ENCODE measurements at places on chromosomes 6 and 20. TPM values are rescaled to one million over a fixed set of nuclear protein-coding genes. Genes with fewer than 3 reads are reported as not detected.

FKBP1C gene
- total RNA-seq, result 1.4 TPM

CAPN11 gene
- total RNA-seq, result not detected

ZNF217 gene
- 50.0 TPM for total RNA-seq

TXLNB gene
- total RNA-seq, result 0.08 TPM

COL11A2 gene
- 1.1 TPM for total RNA-seq

BPIFA3 gene
- total RNA-seq, result not detected

ULBP2 gene
- 0.65 TPM for total RNA-seq

PARD6B gene
- total RNA-seq, result 5.2 TPM

KIF6 gene
- 0.23 TPM for total RNA-seq

LY86 gene
- total RNA-seq, result 0.48 TPM

Measured in activated CD8-positive, alpha-beta memory T cell treated with anti-CD3 and anti-CD28 coated beads for 36 hours (primary cell).